ENCODE measurements at places on chromosomes 3 and 15. TPM values are rescaled to one million over a fixed set of nuclear protein-coding genes. Genes with fewer than 3 reads are reported as not detected.

DNA sequence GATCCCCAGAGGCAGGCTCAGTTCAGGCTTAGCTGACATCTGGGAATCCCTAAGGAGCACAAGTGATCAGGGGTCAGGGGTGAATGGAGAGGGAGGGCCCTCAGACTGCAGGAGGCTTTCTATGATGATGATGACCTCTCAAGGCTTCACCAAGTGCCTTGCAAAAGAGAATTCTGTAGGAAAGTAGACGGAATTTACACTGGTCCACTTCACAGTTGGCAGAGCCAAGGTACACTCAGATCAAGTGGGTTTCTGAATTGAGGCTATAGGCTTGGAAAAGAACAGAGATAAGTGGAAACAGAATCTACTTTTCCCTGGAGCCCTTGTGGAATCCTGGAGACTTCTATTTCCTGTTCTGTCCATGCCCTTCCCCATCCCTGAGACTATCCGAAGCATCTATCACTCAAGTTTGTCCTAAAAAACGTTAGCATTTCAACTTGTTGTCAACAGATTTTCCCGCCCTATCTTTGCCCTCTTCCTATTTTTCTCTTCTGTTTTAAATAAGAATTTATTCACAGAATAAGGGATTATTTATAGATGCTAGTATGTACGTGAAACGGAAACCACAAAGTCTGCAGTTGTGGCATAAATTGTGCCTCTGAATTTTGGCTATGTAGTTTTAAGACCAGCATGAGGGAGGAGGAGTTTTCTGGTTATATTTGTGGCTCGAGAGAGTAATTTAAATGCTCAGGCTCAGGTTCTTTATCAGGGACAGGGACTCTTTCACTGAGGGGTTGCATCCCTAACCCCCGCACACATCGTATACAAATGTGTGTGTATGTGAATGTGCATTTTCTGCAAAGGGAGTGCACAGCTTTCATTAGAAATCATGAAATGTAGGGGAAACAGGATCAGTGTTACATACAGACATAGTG lies 12.8 kb downstream of the GCSAM start:
- no peaks in the 10 kb centered on the region for H3K36me3 ChIP-seq
- H3K27ac ChIP-seq = no peak overlapping the region
- no peaks in the 10 kb centered on the region for H3K27me3 ChIP-seq
- no peak overlapping the region for H3K4me3 ChIP-seq

Gene ZNF774
- 10.5 TPM for total RNA-seq

DNA sequence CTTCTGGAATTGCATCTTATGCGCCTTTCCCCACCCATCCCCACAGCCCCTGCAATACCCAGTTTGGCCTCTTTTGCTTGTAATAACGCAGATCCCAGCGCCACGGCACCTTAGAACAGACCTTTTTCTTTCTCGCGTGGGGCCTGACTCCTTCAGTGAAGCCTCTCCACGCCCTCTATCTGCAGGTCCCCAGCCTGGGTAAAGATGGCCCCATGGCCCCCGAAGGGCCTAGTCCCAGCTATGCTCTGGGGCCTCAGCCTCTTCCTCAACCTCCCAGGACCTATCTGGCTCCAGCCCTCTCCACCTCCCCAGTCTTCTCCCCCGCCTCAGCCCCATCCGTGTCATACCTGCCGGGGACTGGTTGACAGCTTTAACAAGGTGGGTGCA lies 594 bp downstream of the CRELD1 start:
- H3K27me3 ChIP-seq = no peaks in the 10 kb centered on the region
- H3K4me3 ChIP-seq = peak overlapping the region; percentile 56
- peak overlapping the region; percentile 93 for H3K27ac ChIP-seq
- H3K36me3 ChIP-seq = no peaks in the 10 kb centered on the region

DNA sequence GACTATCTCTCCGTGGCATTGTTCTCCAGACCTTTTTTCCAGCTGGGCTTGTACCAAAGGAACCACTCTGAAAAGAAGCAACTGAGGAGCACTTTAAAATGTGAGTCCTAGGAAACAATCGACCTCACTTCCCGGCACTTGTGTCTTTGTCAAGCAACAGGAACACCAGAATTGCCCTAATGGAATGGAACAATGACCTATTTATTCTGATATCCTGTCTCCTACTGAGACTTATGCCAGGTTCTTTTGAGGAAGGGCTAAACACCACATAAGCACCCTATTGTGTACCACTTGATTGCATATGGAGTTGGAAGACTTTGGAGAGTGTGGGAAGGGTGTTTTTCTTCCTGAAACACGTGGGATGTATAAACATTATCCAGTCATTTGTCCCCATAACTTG lies 56.8 kb upstream of the TGFBR2 start:
- H3K4me1 ChIP-seq = no peaks in the 10 kb centered on the region
- H3K27me3 ChIP-seq = no peaks in the 10 kb centered on the region
- DNase-seq = no peak
- no peaks in the 10 kb centered on the region for H3K36me3 ChIP-seq

Gene CGNL1
- total RNA-seq = 49.0 TPM

Gene SLC26A6
- total RNA-seq = 30.0 TPM

Gene EPHA3
- 11.9 TPM for total RNA-seq

Gene UROC1
- not detected for total RNA-seq

Gene ARRDC4
- 25.4 TPM for total RNA-seq

- no peak for DNase-seq
- no peaks in the 10 kb centered on the region for H3K36me3 ChIP-seq
- no peak overlapping the region for H3K4me3 ChIP-seq
- no peak overlapping the region for H3K27ac ChIP-seq
- H3K4me1 ChIP-seq = no peaks in the 10 kb centered on the region
These were observed 7.8 kb downstream of the HESX1 start for GRCh38 chr3:57192028-57192427.

Gene TRIM71
- not detected for total RNA-seq

Gene KLF15
- total RNA-seq = 52.7 TPM

DNA sequence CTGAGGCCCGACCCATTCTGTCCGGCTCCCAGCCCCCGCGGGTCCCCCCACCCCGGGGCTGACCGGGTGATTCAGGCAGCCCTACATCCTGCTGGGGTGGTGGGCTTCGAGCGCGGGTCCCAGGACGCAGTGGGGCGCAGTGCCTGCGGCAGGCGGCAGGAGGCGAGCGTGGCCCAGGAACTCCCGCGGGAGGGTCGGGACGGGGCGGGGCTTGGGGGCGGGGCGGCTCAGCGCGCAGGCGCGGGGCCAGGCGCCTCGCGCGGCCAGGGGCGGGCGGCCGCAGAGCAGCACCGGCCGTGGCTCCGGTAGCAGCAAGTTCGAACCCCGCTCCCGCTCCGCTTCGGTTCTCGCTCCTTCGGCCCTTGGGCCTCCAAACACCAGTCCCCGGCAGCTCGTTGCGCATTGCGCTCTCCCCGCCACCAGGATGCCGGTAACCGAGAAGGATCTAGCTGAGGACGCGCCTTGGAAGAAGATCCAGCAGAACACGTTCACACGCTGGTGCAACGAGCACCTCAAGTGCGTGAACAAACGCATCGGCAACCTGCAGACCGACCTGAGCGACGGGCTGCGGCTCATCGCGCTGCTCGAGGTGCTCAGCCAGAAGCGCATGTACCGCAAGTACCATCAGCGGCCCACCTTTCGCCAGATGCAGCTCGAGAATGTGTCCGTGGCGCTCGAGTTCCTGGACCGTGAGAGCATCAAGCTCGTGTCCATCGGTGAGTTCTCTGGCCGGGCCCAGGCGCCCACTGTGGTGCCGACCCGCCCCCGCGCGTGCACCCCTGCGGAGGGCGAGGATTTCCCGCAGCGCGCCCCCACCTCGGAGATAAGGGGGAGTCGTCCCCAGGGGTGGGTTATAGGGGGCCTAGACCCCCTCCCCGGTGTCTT lies at the start of gene FLNB:
Gene FLNB (plus strand): TSS at position 282 of the 885 bp plus-strand sequence. CDS start 143 bp downstream, at position 425.
- H3K4me1 ChIP-seq = peaks cover 19% of the 10 kb centered on the region
- H3K4me3 ChIP-seq = peak within 1 kb of the TSS; percentile 75
- no peaks in the 10 kb centered on the region for H3K27me3 ChIP-seq
- H3K36me3 ChIP-seq = no peaks in the 10 kb centered on the region
- peak; percentile 64 for DNase-seq

- no peak for DNase-seq
- no peaks in the 10 kb centered on the region for H3K4me1 ChIP-seq
- H3K27me3 ChIP-seq = no peaks in the 10 kb centered on the region
- peak overlapping the region; percentile 57 for H3K27ac ChIP-seq
- no peak overlapping the region for H3K4me3 ChIP-seq
These were observed 187.7 kb downstream of the ITPR1 start for GRCh38 chr3:4680871-4681300.

GRCh38 chr3:193372783-193373182 lies 5.8 kb downstream of the ATP13A5 start:
- no peaks in the 10 kb centered on the region for H3K4me1 ChIP-seq
- no peaks in the 10 kb centered on the region for H3K27me3 ChIP-seq
- no peak for DNase-seq
- H3K4me3 ChIP-seq = no peak overlapping the region
- no peaks in the 10 kb centered on the region for H3K36me3 ChIP-seq

- no peak overlapping the region for H3K4me3 ChIP-seq
- no peak overlapping the region for H3K27ac ChIP-seq
- H3K36me3 ChIP-seq = no peaks in the 10 kb centered on the region
- no peak for DNase-seq
- no peaks in the 10 kb centered on the region for H3K4me1 ChIP-seq
- H3K27me3 ChIP-seq = no peaks in the 10 kb centered on the region
These were observed 76.4 kb upstream of the STT3B start for GRCh38 chr3:31456373-31456772.

Gene SIDT1
- total RNA-seq = 19.9 TPM

- no peaks in the 10 kb centered on the region for H3K4me1 ChIP-seq
- no peaks in the 10 kb centered on the region for H3K27me3 ChIP-seq
- peak overlapping the region; percentile 87 for H3K27ac ChIP-seq
- no peaks in the 10 kb centered on the region for H3K36me3 ChIP-seq
- no peak for DNase-seq
These were observed 1.7 kb downstream of the MEIS2 start for GRCh38 chr15:37098468-37099318.

Gene PLA2G4D
- total RNA-seq = 1.5 TPM

DNA sequence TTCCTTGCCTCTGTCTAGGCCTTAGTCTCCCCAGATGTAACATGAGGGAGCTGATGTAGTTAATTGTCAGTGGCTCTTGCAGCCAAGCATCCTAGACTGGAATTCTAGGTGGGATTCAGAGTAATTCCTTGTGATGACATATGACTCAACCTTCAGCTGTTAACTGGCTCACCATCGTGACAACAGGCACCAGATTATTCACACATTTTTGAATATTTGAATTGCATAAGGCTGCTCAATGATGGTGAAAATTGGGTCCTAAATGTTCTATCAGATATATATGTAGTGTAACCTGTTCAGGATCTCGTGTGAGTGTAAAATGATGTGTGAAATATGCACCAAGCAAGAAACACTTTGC lies 405.1 kb downstream of the LPP start:
- no peaks in the 10 kb centered on the region for H3K36me3 ChIP-seq
- H3K27me3 ChIP-seq = no peaks in the 10 kb centered on the region
- H3K4me3 ChIP-seq = no peak overlapping the region

DNA sequence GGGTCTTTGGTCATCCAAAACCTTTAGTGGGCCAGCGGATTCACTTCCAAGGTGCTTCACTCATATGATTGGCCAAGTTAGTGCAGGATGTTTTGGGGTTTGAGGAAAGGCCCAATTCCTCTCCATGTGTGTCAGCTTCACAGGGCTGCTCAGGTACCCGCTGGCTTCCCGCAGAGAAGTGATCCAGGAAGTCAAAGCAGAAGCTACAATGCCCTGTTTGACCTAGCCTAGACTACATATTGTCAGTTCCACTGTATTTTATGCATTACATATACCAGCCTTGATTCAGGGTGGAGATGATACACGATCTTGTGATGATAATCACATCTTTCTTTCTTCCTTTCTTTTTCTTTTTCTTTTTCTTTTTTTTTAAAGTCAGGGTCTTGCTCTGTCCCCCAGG lies 32.1 kb downstream of the PDE8A start:
- H3K4me1 ChIP-seq = no peaks in the 10 kb centered on the region
- H3K4me3 ChIP-seq = no peak overlapping the region
- DNase-seq = no peak
- H3K27ac ChIP-seq = no peak overlapping the region
- H3K36me3 ChIP-seq = no peaks in the 10 kb centered on the region
- H3K27me3 ChIP-seq = no peaks in the 10 kb centered on the region

Gene GHSR
- total RNA-seq = not detected

DNA sequence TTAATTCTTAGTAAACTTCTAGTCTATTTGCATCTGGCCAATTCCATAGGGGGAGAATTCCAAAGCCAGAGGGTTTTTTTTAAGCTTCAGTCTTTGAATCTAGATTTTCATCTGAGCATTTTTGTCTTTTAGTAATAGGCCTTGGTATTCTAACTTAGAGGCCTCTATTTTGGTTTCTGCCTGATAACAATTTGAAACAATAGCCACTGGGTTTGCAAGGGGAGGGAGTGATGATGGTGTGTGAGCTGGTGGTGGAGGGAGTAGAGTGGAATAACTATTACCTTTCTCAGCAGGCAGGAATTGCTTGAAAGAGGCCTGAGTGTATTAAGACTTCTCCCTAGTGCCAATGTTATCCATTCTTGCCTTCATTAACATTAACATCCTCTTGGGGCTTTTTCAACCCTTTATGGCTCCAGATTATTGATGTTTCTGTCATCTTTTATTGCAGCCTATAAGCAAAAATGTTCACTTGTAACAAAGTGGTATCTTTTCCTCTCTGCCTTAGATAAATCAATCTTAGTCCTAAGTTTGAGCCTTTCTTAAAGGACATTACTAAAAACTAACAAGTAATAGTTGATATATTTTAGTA lies 26.5 kb upstream of the TCF12 start:
- no peaks in the 10 kb centered on the region for H3K4me1 ChIP-seq
- H3K27me3 ChIP-seq = no peaks in the 10 kb centered on the region
- DNase-seq = no peak
- no peak overlapping the region for H3K4me3 ChIP-seq
- no peak overlapping the region for H3K27ac ChIP-seq

DNA sequence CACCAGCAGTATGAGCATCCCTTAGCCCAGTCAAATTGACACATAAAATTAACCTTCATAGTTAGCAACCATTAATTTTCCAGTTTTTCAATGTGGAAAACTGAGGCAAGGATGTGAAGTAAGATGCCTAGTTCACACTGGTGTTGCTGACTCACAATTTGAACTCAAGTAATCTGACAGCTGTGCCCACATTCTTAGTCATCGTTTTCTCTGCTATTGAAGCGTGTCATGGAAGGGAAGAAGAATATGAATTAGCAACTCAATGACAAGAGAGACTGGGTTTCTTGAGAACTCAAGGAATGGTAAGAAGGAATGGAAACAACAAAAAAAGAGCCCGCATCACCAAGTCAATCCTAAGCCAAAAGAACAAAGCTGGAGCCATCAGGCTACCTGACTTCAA lies 261.4 kb downstream of the EPHA3 start:
- no peak overlapping the region for H3K4me3 ChIP-seq
- no peak overlapping the region for H3K27ac ChIP-seq
- no peaks in the 10 kb centered on the region for H3K4me1 ChIP-seq
- H3K36me3 ChIP-seq = no peaks in the 10 kb centered on the region
- no peaks in the 10 kb centered on the region for H3K27me3 ChIP-seq
- DNase-seq = no peak

DNA sequence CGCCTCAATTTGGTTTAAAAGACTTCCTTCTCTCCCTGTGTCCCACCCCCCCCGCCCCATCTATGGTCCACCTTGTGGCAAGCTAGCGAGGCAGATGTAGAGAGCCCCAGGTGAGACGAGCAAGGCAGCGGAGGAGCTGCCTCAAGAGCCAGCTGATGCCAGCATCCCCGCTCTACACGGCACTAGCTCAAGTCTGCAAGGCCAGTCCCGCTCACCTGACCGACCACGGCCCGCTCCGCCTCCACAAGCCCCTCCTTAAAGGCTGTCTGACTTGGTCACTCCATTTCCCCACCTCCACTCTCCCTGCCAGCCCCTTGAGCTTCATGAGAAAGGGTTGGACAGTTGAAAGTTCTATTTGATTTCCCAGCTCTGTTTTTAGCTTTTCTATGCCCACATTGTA lies 56.2 kb upstream of the IGF1R start:
- no peak overlapping the region for H3K27ac ChIP-seq
- DNase-seq = no peak
- peaks cover 5% of the 10 kb centered on the region for H3K27me3 ChIP-seq
- no peaks in the 10 kb centered on the region for H3K4me1 ChIP-seq
- no peak overlapping the region for H3K4me3 ChIP-seq

Data from prostate gland (tissue), 2 donors.